ENCODE measurements at places on chromosomes 13 and 19.
A peak's percentile ranks its signal among the peaks of the same experiment; 100 is the strongest.

GRCh38 chr19:22945560-22945959, 57.4 kb downstream of the ZNF728 start:
- DNase-seq: no peak

DNA sequence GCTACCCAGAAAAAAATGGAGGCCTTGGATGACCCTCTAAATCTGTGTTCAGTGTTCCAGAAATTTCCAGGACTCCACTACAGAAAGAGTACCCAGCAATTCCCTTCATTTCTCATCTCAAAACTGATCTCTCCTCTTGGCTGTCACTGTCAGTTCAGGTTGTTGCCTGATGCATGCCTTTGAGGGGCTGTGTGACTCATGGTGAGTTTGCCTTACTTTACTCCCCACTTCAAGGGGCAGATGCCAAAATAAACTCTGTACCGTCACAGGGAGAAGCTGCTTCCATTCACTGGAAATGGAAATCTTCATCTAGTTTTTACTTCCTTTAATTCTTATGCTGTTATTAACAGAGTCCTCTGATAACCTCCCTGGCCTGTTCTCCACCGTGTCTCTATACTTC, 1075.0 kb downstream of the DIAPH3 start:
- DNase-seq: no peak

DNA sequence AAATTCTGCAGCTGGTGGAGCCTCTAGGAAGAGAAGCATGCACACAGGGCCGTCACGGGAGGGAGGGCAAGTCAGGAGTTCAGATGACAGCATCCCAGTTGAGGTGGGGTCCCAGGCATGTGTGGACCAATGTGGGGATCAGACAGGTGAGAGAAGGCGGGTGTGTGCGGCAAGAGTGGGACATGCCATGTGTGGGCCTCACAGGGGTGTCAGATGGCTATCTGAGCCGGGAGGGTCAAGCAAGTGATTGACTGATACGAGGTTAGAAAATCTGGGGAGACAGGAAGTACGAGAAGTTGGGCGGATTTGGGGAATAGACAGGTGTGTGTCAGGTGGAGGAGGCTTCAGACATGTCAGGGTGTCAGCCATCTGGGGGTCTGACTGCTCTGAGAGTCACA, 8.9 kb downstream of the RASGRP4 start:
- DNase-seq: no peak

GRCh38 chr13:23883255-23883654, 5.9 kb downstream of the MIPEP start:
- DNase-seq: no peak

DNA sequence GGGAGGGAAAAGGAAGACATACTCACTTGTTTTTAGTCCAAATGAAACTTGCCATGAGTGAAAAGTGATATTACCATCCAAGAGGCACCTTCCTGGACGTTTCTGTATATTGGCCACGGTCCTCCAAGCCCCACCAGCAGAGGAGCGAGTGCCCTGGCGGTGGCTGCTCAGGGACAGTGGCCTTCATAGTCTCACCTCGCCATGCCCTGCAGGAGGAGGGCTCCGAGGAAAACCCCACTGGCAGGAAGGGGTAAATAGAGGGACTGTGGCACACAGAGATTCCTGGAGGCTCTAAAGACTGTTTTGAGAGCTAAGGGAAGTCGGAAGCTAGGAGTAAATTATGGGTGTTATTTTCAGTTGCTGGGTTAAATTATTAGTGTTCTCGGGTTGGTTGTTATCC, 98.4 kb upstream of the UBL3 start:
- DNase-seq: no peak

DNA sequence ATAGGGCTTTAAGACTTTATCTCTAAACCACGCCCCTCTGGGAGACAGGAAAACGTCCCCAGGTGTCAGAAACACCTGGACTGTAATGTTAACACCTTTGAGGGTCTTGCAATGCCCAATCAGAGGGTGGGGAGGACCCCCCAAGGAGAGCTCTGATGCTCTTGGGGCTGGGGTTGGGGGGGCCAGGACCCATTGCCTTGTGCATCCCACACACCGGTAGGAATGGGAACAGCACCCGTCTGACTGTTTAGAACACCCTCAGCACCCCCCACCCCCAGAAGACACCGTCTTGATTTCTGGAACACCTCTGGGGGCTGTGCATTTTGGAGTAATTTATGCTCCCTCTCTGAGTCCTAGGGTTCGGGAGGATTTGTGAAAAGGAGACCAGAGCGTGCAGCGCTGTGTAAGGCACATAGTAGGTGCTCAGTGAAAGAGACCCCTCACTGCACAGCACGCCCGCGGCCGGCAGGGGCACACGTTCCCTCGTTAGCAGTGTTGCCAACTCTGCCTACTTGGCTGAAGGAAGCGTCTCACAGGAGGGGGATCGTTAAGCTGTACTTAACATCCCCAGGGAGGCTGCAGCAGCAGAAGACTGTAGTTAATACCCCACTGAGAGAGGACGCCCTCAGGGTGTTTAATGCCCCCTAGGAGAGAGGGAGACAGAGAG, 2.8 kb upstream of the ERFL start:
- DNase-seq: no peak

DNA sequence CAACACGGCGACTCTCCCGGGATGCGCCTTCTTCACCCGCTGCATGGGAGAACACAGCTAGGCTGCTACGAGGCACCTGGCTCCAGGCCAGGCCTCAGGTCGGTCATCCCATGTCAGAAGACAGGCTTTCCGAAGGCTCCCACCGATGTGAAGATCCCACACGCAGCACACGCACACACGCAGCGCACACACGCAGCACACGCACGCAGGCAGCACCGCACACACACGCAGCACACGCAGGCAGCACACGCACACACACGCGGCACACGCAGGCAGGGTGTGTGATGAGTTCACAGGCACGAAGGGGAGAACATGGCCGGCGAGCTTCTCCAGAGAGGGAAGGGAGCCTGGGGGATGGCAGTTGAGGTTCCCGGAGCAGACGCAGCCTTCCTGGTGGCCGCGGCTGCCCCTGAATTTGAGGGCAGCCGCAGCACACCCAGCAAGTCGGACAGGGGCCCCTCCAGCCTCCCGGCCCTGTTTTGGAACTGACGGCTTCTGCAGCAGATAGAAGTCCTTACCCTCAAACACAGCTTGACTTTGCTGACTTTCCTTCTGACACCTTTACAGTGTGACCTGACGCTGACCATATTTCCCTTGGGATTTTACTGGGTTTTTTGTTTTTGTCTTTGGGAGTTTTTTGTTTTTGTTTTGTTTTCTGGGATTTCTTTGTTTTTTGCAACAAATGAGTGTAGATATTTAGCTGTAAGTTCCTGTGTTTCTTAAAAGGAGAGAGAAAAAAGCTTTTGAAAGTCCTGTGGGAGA, 55.9 kb downstream of the RASA3 start:
- no peak for DNase-seq

- DNase-seq: peak; percentile 54
These were observed 14.1 kb downstream of the SHANK1 start for GRCh38 chr19:50705422-50706019.
